ENCODE measurements at places on chromosomes 7 and 10.

DNA sequence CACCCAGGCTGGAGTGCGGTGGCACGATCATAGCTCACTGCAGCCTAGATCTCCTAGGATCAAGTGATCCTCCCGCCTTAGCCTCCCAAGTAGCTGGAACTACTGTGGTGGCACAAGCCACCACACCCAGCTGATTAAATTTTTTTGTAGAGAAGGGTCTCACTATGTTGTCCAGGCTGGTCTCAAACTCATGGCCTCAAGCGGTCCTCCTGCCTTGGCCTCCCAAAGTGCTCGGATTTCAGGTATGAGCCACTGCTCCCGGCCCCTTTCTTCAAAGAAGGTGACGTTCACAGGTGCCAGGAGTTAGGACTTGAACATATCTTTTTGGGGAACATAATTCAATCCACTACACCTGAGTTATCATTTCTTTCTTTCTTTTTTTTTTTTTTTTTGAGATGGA is 2.9 kb upstream of the TTYH3 start:
- no peak for DNase-seq

DNA sequence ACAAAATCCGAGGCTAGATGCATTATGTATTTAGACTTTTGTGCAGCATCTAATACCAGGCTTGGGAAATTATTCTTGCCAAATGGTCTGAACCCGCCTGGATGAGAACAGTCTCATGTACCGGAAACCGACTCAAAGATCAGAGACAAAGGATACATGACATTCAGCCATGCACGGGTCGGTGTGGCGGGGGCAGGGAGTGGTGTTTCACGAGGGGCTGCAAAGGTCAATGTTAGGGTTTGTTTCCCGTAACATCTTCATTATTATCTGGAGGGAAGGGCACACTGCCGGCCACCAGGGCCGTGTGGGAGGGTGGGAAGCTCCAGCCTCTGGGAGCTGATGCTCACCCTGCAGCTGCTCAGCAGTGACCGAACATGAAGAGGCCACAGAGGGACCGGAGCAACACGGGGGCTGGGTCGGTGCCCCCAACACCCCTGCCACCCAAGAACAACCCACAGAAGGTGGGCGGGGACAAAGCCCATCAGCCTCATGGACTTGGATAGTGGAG is 23.1 kb downstream of the CNPY1 start:
- DNase-seq: no peak

- peak; percentile 92 for DNase-seq
These were observed 32.2 kb downstream of the FOXL3 start for GRCh38 chr7:322111-322671.

DNA sequence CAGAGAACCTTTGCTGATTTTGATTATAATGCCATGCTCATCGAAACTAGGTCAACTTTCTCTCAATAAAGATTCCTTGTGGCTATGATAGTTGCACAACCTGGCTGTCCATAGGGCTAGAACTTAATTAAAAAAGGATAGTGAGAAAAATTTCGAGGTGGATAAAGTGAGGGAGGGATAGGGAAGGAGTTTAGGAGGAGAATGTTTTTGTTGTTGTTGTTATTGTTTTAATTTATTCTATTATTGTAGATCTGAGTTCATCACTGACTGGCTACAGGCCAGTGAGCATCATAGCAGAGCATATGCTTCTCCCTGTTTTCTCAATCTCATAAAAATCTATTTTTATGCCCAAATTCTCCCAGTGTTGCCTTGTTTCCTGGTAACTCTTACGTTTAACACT is 688.7 kb upstream of the GRM3 start:
- no peak for DNase-seq

DNA sequence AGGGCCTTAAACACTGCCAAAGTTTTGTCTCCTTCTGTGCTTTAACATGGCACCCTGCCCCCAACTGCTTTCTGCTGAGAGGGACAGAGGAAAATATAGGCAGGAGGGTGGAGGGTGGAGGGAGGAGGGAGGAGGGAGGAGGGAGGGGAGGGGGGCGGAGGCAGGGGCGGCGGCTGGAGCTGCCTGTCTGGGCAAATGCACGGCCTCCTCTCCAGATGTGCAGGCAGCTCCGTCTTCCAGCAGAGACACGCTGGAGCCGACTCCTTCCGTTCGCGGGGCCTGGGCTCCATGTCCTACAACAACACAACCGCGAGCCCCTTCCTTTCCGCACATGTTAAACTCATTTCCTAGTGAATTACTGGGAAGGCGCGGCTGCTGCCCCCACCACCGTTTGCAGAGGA is 14.2 kb downstream of the EBF3 start:
- DNase-seq: no peak

DNA sequence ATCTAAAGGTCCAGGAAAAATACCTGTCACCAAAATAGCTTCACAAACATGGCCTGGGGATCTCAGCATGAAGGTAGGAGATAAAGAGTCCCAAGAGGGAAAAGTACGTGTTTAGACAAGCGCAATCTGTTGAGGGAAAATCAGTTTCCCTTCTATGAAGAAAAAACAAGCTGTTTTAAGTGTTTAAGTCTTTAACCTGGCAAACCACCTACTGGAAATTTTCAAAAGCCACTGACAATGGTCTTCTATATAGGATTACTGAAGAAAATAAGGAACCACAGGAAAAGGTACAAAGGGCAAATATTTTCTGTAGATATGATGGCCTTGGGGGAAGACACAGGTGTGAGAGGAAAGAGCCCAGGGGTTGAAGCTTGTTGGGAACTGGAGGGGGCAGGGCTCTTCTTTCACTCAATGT is 21.2 kb downstream of the ALDH18A1 start:
- no peak for DNase-seq

GRCh38 chr7:12139416-12139815 is 71.7 kb upstream of the TMEM106B start:
- no peak for DNase-seq

DNA sequence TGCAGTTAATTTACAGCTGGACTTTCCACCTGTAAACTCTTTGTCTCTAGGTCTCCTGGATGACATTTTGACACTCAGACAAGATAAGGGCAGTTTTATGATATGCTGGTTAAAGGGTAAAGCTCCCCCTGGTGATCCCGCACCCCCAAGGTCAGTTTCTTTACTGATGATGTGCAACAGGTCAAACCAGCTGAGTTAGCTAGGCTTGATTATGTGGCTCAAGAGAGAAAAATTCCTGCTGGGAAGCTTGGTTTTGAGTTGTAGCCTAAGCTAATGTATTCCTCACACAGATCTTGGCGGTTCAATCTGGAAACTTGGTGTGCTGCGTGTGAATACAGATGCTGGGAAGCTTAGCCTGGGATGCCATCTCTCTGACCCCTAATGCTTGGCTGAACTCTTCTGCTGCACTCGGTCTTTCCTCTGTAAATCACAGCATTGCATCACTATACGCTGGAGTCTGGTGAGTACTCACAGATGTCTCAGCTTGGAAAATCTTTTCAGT is 11.4 kb upstream of the AKR1D1 start:
- DNase-seq: no peak

- peak; percentile 11 for DNase-seq
These were observed 92.0 kb upstream of the AHR start for GRCh38 chr7:17206349-17206905.
